GM04504 (cell line): ENCODE measurements at places on chromosomes 5 and 9.

- DNase-seq: no peak
Measured at GRCh38 chr5:28398185-28398584, 1359.8 kb upstream of the CDH9 start.

DNA sequence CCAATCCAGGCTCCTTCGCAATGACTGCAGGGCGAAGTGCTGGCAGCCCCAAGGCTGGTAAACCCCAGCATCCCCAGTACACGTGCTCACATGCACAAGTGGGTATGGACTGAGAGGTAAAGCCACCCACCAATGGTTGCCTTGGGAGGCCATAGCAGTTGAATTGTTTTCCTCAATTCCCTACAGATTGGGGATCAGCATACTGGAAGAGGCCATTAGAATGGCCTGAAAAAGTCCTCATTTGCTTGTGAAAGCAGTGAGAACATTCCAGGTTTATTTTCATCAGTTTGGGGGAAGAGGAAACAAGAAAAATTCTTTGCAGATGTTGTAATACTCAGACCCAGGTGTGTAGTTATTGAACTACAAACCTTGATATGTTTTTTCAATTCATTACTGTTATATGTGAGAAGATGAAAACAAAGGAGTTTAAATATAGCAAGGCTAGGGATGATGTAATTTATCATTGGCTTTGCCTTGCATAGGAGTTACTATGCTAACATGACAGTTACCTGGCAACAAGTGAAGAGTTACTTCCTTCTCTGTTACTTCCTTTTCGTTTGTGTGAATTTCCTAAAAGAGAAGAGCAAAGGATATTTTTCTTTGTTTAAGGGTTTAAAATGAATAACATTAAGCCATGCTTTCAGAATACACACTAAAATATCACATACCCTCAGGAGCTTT is 36.4 kb downstream of the MTMR12 start:
- DNase-seq: no peak

DNA sequence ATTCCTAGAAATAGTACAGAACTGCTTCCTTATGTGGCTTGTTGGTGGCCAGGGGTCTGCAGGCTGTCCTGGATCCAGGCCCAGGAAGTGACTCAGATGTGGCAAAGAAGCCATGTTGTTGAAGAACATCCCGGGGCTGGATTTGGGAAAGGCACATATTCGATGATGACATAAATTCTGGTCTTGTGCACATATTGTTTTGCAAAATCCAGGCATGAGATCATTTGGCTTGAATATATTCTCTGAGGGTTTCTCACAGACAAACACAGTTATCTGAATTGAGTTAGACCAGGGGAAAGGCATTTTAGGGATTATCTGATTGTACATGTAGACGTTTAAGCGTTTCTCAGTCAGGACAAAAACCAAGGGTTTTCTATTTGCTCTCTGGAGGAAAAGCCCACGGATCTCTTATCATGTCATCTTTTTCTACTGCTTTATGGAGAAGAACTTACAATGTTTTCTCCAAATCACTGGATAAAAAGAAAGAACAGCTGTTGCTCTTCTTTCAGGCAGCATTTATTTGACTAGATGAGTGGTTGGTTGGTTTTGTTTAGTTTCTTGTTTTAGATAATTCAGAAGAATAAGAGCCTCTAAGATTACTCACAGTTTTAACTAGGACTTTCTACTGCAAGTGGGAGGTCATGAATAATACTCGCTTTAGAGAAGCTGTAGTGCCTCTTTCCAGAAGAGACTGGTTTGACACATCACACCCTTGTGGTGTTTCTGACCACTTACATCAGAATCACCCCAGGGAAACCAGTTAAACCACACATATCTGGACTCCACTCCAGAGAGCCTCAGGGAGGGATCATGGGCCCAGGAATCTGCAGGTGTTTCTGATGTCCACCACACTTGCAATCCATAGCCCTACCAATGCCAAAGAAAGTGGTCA is 29.5 kb upstream of the LHFPL2 start:
- DNase-seq: peak; percentile 93

- no peak for DNase-seq
Measured at GRCh38 chr9:114275246-114276004, 47.5 kb upstream of the ORM1 start.

DNA sequence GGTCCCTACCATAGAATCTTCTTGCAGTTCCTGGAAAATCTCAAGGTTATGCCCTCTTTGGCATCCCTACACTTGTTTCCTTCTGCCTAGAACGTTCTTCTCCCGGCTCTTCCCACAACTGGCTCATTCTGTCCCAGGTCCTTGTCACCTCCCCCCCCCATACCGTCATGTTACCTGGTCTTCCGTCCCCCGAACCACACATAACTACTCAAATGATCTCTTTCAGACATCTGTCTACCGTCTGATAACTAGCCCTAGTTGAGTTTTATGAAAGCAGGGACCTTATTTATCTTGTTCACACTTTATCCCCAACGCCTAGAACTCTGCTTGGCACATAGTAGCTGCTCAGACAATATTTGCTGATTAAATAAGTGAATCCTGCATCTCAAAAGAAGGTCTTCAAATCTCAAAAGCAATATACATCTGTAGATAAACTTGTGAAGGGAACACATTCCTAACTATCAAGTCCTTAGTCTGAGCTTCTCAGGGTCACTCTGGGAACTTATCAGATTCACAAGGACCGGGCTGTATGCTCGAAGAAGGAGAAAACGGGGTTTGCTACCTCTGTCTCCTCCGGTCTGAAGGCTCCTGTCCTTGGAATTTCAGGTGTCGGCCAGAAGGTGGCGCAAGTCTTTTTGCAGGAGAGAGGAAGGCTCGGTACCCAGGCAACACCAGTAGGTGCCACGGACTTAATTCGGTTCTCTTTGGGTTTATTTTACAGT is 30.0 kb downstream of the LCP2 start:
- DNase-seq: peak; percentile 18

GRCh38 chr9:133233681-133234432 is 24.8 kb upstream of the OBP2B start:
- DNase-seq: no peak

- DNase-seq: no peak
Measured at GRCh38 chr5:151025250-151025606, 4.8 kb downstream of the GPX3 start.

DNA sequence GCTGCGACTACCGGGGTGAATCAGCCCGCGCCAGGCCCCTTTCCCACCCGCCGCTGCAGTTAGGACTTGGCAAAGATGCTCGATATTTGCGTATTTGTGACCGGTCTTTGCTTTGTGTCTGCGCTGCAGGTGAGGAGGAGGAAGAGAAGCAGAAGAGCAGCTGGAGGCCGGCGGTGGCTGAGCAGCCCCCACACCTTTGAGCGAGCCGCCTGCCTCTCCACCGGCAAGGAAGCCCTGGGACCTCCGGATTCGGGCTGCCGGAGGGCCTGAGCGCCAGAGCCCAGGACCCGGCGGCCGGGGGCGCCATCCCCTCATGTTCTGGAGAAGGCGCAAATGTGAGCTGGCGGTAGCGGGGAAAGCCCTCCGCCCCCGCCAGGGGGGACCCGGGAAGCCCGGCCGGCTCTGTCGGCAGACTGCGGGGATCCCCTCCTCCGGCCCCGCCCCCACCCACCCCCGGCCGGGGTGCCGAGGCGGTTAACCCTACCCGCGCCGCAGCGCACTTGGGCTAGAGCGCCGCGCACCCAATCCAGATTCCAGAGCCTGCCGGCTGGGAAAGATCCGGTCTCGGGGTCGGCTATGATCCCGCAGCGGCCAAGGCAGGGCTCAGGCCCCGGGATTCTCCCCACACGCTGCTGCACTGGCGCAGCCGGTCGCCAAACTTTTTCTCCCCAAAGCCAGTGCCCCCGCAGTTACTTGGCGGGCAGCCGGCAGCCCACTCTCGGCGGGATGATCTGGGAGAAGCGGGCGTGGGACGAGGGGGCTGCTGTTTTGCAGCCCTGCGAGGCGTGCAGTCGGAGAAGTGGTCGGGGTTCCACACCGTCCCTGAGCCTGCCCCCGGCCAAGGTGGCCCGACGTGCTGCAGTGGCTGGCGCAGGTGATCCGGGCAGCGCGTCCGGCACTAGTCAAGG is 800 bp upstream of the KCNN2 start:
- no peak for DNase-seq

GRCh38 chr9:135001526-135001925 is 83.8 kb upstream of the FCN1 start:
- no peak for DNase-seq

- DNase-seq: no peak
Measured at GRCh38 chr5:19536387-19536786, 451.6 kb downstream of the CDH18 start.

- no peak for DNase-seq
Measured at GRCh38 chr9:18997151-18997550, 35.9 kb downstream of the SAXO1 start.

GRCh38 chr5:17356551-17356950 is 139.1 kb downstream of the BASP1 start:
- no peak for DNase-seq
